ENCODE measurements at places on chromosomes 16 and 17. TPM values are rescaled to one million over a fixed set of nuclear protein-coding genes. Genes with fewer than 3 reads are reported as not detected.

GRCh38 chr17:50569592-50569991 lies 9.1 kb downstream of the CACNA1G start:
- DNase-seq: no peak

Gene P2RX5
- total RNA-seq: 92.3 TPM

Gene MILR1
- not detected for total RNA-seq

DNA sequence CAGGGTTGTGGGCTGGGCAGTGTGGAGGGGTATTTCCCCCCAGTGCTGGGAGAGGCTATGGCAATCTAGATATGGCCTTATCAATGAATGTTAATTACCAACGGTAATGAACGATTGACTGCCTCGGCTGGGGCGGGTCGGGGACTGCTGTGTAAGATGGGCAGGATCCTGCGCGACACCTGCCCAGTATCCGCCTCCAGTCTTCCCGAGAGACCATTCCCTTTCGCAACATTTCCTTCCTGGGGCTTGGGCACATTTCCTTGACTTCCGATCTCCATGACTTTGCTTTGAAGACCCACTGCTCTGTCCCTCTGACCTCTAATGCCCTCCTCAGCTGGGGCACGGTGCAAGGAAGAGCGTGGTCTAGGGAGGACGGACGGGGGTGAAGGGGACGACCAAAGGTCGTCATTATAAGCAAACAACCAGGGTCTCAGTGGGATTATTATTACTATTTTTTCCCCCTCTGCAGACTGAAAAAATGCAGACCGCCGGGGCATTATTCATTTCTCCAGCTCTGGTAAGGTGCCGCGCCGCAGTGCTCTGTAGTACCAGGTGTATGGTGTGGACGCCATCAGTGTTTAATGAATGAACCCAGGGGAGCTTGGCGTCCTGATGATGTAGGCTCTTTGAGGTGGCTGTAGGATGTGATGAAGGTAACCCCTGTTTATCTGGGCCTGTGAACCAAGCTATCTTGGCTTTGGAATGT lies 506 bp downstream of the ATP5MC1 start:
- DNase-seq: no peak

DNA sequence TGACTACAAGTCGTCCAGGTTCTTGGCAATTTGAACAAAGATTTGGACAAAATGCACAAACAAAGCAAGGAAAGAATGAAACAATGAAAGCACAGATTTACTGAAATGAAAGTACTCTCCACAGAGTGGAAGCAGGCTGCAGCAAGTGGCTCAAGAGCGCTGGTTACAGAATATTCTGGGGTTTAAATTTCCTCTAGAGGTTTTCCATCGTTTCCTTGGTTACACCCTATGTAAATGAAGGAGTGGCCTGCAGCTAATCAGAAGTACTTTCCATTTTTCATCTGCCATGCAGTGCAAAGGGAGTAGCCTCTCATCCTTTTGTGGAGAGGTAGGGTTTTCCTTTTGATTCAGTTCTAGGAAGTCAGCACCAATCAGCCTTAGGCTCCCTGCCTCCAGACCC lies 11.8 kb downstream of the STXBP4 start:
- DNase-seq: no peak

- DNase-seq: no peak
Observed at GRCh38 chr17:29168079-29168758, 12.0 kb downstream of the MYO18A start.

DNA sequence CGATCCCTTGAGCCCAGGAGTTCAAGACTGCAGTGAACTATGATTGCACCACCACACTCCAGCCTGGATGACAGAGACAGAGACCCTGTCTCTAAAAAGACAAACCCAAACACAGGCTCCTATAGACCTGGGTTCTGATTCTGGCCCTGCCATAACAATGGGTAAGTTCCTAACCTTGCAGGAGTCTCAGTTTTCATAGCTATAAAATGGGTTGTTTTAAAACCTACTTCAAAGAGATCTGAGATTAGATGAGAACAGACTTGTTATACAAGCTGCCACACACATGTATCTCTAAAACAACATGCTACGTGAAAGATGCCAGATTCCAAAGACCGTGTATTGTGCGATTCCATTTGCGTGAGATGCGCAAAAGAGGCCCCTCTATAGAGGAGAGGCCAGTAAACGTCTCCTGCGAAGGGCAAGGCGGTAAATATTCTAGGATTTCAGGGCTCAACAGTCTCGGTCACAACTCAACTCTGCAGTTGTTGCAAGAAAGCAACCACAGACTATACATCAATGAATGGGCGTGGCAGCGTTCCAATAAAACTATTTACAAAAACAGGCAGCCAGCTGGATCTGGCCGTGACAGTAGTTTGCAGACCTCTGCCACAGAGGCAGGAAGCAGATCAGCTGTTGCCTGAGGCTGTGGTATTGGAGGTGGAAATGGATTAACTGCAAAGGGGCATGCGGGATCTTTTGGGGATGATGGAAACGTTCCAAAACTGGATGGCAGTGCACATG lies 5.9 kb downstream of the CORO7 start:
- no peak for DNase-seq

GRCh38 chr16:3066440-3066748 lies 954 bp downstream of the IL32 start:
- DNase-seq: no peak

DNA sequence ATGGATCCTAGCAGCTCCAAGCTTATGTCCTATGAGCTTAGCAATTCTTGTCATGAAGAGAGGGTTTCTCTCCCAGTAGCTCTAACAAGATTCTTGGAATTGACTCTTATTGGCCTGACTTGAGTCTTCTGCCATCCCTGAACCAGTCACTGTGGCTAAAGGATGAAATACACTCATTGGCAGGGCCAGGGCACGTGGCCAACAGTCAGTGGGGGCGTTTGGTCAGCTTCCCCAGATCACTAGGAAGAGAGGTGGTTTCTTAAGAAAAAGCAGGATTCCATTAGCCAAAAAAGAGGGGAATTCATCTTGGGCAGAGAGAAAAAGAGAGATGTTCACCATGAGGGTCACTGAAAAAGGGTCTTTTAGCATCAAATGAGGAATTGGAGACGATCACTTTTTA lies 363.2 kb downstream of the SNX29 start:
- DNase-seq: no peak

- DNase-seq: no peak
Observed at GRCh38 chr17:71180801-71181385, 939.9 kb upstream of the SOX9 start.

Gene TIGD7
- 2.3 TPM for total RNA-seq

DNA sequence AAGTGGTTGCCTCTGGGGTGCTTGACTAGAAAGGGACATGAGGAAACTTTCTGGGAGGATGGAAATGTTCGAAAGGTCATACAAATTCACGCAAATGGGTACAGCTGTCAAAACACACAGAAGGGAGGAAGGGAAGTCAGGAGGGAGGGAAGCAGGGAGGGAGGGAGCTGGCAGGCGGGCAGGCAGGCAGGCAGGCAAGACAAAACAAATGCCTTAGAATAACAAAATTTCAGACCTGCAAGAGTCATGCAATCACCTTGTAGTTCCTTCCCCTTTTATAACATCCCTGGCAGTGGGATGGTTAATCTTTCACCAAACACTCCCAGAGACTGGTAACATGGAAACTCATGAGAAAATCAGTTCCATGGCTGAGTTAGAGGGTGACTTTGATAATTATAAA lies 189.2 kb downstream of the STX8 start:
- no peak for DNase-seq

GRCh38 chr16:1299012-1299867 lies 10.2 kb upstream of the UBE2I start:
- no peak for DNase-seq

Gene NPIPA2
- total RNA-seq: 6.5 TPM

DNA sequence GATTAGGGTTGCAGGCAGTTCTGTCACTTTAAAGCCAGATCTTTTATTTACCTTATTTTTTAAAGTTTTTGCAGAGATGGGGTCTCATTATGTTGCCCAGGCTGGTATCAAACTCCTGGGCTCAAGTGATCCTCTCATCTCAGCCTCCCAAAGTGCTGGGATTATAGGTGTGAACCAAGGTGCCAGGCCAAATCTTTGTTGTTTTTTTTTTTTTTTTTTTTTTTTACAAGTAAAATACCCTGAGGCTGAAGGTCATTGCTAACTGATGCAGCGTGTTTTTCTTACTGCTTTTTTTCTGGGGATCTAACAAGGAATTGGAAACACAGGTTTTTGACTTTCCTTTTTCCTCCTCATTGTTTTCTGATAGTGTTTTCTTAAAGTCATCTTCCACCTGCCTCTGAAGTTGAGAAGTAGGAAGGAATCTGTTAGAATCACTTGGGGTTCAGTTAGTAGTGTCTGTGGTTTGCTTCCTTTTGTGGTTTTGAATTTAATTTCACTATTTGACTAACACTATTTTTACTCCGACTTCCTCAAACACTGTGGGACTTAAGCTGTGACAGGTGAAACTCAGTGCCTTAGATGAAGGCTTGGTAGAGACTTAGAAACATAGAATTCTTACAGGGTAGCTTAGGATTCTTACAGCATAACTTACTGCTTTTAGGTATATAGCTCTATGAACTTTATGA lies 22.2 kb downstream of the CLTC start:
- DNase-seq: peak; percentile 73

DNA sequence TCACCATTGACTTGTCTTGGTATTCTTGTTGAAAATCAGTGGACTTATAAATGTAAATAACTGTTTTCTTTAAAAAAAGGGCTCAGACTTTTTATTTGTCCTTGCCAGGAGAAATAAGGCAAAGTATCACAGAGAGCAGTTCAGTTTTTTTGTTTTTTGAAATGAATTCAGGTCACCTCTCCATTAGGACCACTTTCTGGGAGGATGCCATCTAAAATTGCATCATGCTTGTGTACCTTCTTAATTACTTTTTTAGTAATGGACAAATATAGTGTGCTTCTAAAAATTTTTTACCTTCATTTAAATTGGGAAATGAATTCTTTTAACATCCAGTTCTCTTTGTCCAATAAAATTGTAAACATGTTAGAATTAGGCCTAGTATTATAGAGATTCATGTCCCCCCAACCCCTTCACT lies 210.0 kb downstream of the BCAS3 start:
- DNase-seq: no peak

Gene ATP2A1
- total RNA-seq: 2.4 TPM

All from activated CD4-positive, alpha-beta T cell treated with anti-CD3 and anti-CD28 coated beads, Interleukin-2, amount 10 ng/mL, durations not matched to agents 24 days and 14 days (primary cell).